ENCODE measurements at places on chromosomes 12 and 14.

GRCh38 chr12:105725054-105725453 lies 394.6 kb downstream of the C12orf75 start:
- DNase-seq: no peak

DNA sequence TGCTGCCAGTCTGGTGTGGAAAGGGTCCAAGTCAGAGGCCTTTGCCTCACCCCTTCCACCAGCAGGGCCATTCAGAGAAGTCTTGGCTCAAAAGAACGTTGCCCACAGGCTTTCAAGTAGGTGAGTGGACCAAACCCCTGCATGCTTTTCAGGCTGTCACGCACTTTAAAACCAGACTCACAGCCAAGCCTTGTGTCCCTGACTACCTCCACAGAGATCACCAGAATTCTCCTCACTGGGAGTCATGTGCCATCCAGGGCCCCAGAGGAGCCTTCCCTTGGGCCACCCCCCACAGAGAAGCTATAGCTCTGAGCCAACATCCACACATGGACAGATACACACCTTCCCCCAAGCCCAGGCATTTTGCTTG lies 283.1 kb downstream of the DPF3 start:
- DNase-seq: no peak

- DNase-seq: no peak
Observed at GRCh38 chr12:68641138-68641537, 30.4 kb downstream of the RAP1B start.

DNA sequence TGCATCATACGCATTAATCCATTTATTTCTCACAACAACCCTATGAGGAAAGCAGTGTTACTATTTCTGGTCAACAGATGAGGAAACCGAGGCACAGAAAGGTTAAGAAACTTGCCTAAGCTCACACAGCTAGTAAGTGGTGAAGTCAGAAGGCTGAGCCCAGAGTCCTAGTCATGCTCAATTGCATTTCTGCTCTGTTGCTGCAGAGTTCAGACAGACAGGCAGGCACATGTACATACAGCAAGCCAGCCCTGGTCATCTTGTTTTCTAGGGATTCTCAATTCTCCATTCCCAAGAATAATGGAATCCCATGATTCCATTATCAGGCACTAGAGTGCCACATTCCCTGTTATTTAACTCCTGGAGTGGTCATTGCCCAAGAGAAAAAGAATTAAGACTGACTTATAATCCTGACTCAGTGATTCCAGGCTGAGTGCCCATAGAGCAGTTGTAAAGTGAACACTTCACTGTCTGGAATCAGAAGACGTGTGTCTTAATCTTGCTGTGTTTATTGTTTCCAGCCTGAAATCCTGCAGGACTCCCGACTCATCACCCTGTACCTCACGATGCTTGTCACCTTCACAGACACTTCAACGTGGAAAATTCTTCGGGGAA lies 10.7 kb downstream of the UBE3B start:
- DNase-seq: no peak

DNA sequence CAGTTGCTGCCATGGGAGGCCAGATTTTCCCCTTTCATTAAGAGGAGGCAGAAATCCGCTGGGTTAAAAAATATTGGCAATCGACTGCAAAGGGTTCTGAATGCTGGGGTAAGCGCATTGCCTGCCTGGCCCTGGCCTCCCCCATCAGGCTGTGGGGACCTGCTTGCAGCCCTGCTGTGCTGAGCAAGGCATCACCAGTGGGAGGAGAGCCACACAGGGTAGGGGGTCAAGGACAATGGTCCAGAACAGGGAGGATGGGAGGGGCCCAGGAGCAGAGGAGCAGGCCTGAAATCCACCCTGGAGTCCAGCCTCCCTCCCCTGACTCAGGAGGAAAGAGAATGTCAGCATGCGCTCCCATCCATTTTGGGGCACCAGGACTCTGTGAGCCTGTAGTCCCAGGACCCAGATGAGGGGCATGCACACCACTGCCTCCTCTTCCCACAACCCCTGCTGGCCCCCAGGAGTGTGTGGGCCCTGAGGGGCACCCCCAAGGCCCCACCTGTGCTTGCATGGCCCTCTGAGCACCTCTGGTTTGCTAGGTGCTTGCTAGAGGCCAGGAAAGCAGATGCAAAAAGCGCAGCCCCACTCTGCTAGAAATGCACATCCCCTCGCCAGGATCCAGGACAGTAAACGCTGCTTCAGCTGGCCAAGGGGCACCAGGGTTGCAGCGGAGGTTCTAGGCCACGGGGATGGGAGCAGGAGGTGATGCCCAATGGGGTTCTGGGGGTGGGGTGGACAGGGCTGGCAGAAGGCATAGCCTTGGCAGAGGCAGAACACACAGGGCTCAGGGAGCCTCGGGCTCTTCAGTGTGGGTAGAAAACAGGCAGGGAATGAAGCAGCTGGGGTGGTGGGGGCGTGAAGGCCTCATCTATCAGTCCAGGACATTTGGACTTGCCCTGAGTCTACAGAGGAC lies 14.6 kb downstream of the TESC start:
- no peak for DNase-seq

DNA sequence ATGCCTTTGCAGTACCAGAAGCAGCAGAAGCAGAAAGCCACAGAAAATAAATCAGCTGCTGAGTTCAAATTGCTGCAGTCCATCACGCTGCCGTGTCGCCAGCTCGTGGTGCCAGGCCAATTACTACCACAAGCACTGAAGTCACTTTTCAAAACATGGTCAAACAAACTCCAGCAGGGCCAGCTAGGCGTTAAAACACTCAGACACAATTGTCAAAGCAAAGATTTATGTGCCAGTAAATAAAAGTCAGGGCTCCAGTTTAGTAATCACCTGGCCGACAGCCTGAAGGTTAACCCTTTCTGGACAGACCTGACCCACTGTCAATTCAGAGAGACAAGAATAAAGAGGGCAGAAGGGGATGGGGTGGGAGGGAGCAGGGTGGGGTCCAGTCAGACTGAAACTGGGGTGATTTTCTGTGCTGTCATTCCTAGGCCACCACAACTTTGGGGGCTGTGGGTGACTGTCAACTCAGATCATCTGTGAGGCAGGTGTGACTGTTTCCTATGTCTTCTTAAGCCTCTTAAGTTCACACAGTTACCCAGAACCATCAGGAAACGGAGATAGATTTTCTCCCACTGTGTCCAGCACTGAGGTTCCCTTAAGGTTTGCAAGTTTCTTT lies 109.8 kb upstream of the FUT8 start:
- no peak for DNase-seq

- no peak for DNase-seq
Observed at GRCh38 chr14:62322216-62322615, 560.0 kb downstream of the SNAPC1 start.

GRCh38 chr14:55877942-55878341 lies 240.3 kb upstream of the PELI2 start:
- no peak for DNase-seq

- no peak for DNase-seq
Observed at GRCh38 chr12:3976351-3976938, 103.2 kb upstream of the PARP11 start.

GRCh38 chr14:64788706-64789105 lies 84.5 kb downstream of the PLEKHG3 start:
- no peak for DNase-seq

DNA sequence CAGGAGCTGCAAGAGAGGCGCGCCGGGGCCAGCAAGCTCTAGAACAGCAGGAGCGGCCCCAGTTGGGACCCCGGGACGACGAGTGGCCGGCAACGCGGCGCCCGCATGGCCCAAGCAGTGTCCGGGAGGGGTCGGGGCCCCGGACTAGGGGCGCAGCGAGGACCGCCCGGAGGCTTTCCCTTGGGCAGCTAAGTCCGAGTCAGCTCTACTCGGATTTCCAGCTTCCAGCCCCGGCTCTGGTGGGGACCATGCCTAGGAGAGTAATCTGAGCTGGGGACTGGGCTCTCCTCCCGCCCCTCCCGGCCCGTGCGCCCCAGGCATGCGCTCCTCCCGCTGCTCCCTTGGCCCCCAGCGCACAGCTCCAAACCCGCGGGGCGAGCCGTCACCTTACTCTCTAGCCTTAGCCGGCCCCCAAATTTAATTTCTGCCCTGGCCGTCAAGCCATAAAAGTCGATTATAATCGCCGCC lies 41.6 kb upstream of the CAPRIN2 start:
- no peak for DNase-seq

- DNase-seq: no peak
Observed at GRCh38 chr14:78319406-78319805, 149.2 kb downstream of the NRXN3 start.

DNA sequence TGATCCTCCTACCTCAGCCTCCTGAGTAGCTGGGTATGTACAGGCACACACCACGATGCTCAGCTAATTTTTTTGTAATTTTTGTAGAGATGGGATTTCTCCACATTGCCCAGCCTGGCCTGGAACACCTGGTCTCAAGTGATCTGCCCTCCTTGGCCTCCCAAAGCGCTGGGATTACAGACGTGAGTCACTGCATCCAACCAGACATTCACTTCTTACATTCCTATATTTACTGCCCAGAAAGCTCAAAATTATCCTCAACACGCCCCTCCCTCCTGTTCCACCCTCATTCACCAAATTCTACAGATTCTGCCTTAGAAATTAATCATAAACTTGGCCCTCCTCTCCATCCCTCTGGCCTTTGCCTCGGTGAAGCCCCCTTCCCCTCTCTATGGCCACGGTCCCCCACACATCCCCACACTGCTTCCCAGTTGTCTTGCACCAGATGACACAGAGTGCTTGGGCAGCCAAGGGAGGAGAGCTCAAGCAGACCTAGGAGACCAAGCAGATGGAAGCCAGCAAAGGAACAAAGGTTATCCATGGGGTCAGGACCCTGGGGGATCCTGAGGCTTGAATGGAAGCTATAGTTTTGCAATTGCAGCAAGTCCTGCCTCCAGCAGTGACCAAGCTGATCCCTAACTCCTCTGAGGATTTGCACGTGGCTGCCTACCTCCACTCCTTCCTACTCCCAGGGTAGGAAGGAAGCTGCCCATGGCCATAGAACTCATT lies 213.2 kb upstream of the FOXN3 start:
- DNase-seq: no peak

DNA sequence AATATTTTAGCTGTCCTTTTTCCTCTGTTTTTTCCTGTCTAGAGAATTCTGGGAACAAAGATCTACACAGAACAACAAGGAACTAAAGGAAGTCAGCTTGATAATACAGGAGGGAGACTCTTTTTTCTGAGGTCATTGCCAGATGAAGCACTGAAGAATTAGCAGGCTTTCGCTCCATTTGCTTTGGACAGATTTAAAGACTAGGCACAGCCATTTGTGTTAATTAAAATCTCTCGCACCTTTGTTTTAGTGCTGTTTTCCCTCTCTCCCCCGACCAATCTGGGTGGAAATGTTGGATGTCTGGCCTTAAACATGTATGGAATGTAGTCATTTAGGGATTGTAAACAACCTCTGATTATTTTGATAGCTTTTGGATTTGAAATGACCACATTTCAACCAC lies 9.6 kb upstream of the GPHN start:
- DNase-seq: no peak

GRCh38 chr12:52787324-52788191 lies 8.4 kb downstream of the KRT3 start:
- DNase-seq: no peak

GRCh38 chr12:121112496-121112895 lies 20.2 kb upstream of the P2RX7 start:
- no peak for DNase-seq

DNA sequence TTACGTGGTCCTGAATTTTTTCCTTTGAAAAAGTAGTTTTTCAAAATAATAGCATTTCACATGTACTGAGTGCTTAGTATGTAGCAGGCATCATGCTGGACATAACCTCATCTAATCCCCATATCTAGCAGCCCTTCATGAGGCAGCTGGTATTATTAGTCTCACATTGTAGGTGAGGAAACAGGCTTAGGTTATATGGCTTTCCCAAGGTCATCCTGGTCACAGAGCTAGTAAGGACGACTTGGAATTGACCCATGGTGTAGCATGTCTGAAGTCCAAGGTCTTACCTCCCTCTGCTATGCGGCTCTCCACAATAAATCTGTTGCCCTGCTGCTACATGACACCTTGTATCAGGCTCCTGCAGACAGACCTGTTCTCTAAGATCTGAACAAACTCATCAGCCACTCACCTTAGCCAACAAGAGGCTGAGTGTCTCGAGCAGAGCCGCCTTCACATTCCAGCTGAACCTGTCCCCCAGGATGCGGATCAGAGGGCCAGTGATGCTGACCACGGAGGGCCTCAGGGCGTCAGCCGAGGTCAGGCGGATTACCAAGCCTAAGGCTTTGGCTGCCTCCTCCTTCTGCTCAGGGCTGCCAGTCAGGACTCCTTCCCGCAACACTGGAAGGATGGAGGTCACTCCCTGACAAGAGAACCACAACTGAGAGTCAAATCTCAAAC lies 19.7 kb upstream of the RAB35 start:
- no peak for DNase-seq

GRCh38 chr12:105598031-105598430 lies 267.5 kb downstream of the C12orf75 start:
- DNase-seq: no peak

- no peak for DNase-seq
Observed at GRCh38 chr14:89184952-89185351, 232.1 kb downstream of the FOXN3 start.

GRCh38 chr12:110582276-110583136 lies 612 bp downstream of the PPTC7 start:
- no peak for DNase-seq

- DNase-seq: no peak
Observed at GRCh38 chr12:122845041-122845864, 10.0 kb downstream of the HIP1R start.

DNA sequence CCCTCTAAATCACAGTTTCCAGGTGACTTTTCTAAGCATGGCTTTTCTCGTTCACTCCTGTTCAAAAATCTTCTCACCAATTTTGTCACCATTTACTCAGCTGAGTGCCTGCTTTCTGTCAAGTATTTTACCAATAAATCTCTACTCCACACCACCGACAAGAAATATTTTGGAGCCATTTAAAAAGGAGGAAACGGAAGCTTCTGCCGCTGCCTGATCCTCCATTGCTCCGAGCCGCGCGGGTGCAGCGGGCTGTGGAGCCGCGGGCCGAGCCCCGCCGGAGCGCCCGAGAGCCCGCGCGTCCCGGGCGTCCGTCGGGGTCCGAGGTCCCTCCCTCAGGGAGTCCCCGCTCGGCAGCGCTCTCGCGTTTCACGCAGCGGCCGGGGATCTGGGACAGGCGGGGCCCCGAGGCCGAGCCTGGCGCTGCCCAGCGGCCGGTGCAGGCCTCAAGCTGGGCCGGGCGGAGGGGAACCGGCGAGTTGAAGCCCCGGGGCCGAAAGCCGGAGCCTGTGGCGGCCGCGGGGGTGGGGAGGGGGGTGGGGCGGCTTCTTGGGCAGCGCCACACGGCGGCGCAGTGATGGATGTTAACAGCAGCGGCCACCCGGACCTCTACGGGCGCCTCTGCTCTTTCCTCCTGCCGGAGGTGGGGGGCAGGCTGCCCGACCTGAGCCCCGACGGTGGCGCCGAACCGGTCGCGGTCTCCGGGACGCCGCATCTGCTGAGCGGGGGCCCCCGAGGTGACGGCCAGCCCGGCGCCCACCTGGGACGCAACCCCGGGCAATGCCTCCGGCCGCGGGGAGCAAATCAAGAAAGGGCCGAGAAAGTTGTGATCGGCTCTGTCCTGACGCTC lies 1.1 kb upstream of the HEBP1 start:
- DNase-seq: no peak

GRCh38 chr12:34403706-34404376 lies 381.5 kb downstream of the ALG10 start:
- DNase-seq: no peak

GRCh38 chr12:50241178-50241577 lies 42.1 kb downstream of the LIMA1 start:
- DNase-seq: no peak

GRCh38 chr12:66674495-66675122 lies 4.3 kb downstream of the GRIP1 start:
- DNase-seq: no peak

GRCh38 chr12:7269273-7269672 lies 34.6 kb upstream of the ACSM4 start:
- DNase-seq: no peak

All from SIG-M5 (cell line).